ENCODE measurements at places on chromosomes 7 and 10. TPM values are rescaled to one million over a fixed set of nuclear protein-coding genes. Genes with fewer than 3 reads are reported as not detected.

ZNF25 gene
- 22.6 TPM for total RNA-seq

TMEM196 gene
- total RNA-seq = not detected

FFAR4 gene
- not detected for total RNA-seq

GCK gene
- total RNA-seq = not detected

CDHR3 gene
- total RNA-seq = 0.30 TPM

TPK1 gene
- 5.1 TPM for total RNA-seq

LRGUK gene
- total RNA-seq = 0.43 TPM

MYPN gene
- total RNA-seq = 285 TPM

GNGT1 gene
- total RNA-seq = not detected

ANKRD30A gene
- total RNA-seq = not detected

PPP1R9A gene
- total RNA-seq = 17.3 TPM

OR2A42 gene
- total RNA-seq = not detected

PNLIPRP1 gene
- total RNA-seq = 1.6 TPM

RET gene
- 0.63 TPM for total RNA-seq

ZYX gene
- total RNA-seq = 108 TPM

IFT22 gene
- 26.0 TPM for total RNA-seq

CPN1 gene
- not detected for total RNA-seq

SPRN gene
- not detected for total RNA-seq

ADRA2A gene
- total RNA-seq = 0.45 TPM

POU6F2 gene
- total RNA-seq = not detected

ANKRD61 gene
- total RNA-seq = 0.77 TPM

ZNF425 gene
- total RNA-seq = 1.7 TPM

ALKBH4 gene
- 8.2 TPM for total RNA-seq

SH3PXD2A gene
- total RNA-seq = 57.7 TPM

THSD7A gene
- total RNA-seq = 0.21 TPM

GDF2 gene
- not detected for total RNA-seq

GPR15LG gene
- total RNA-seq = not detected

AGBL3 gene
- total RNA-seq = 2.7 TPM

LIPN gene
- not detected for total RNA-seq
